Stimulated activated CD8-positive, alpha-beta memory T cell treated with anti-CD3 and anti-CD28 coated beads, Interleukin-4, amount 100 ng/mL, for 1 hour (primary cell): ENCODE measurements at places on chromosomes 12 and 14.
A peak's percentile ranks its signal among the peaks of the same experiment; 100 is the strongest.

DNA sequence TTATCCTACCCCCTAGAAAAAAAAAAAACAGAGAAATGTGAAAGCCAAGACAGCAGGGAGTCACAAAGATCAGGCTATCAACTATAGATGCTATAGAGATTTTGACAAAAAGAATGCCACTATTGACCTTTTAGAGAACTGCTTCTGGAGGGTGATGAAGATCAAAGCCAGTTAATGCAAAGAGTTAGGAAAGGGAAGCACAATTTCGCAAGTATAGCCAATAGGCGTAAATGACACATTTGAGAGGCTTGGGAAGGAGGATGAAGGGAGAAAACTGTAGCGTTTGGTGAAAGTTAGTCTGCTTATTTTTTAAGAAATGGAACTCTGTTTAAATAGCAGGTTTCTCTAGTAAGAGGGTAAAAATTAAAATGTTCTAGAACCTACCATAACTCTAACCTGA is 190.7 kb downstream of the DUSP6 start:
- DNase-seq: no peak

- no peak for DNase-seq
These were observed 6.9 kb upstream of the RD3L start for GRCh38 chr14:103949131-103949790.

DNA sequence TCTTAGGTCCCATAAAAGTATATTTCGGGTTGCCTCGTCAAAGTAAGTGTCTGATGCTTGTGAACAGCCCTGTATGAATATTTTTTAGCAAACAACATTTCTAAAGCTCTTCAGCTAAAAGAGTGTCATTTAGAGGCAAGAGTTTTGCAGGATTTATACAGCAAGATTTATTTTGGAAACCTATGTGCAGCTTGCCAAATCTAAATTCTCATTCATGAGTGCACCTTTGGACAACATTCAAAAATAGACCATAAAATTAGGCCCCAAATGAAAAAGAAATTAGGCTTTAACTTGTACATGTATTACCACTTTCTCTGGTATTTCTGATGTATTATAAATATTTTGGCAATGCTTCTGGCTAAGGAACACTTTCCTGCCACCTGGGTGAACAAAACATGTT is 224.4 kb upstream of the PDZRN4 start:
- DNase-seq: no peak

GRCh38 chr14:51304941-51305340 is 64.9 kb downstream of the TMX1 start:
- DNase-seq: no peak

DNA sequence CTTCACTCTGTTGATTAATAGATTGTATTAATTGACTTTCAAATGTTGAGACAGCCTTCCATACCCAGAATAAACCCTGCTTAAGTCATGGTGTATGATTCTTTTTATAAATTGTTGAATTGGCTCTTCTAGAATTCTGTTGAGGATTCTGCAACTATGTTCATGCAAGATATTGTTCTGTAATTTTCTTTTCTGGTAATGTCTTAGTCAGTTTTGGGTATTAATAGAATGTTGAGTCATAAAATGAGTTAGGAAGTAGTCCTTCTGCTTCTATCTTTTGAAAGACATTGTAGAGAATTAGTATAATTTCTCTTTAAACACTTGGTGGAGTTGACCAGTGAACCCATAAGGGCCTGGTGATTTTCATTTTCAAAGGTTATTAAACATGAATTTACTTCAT is 958.9 kb downstream of the LRFN5 start:
- no peak for DNase-seq

DNA sequence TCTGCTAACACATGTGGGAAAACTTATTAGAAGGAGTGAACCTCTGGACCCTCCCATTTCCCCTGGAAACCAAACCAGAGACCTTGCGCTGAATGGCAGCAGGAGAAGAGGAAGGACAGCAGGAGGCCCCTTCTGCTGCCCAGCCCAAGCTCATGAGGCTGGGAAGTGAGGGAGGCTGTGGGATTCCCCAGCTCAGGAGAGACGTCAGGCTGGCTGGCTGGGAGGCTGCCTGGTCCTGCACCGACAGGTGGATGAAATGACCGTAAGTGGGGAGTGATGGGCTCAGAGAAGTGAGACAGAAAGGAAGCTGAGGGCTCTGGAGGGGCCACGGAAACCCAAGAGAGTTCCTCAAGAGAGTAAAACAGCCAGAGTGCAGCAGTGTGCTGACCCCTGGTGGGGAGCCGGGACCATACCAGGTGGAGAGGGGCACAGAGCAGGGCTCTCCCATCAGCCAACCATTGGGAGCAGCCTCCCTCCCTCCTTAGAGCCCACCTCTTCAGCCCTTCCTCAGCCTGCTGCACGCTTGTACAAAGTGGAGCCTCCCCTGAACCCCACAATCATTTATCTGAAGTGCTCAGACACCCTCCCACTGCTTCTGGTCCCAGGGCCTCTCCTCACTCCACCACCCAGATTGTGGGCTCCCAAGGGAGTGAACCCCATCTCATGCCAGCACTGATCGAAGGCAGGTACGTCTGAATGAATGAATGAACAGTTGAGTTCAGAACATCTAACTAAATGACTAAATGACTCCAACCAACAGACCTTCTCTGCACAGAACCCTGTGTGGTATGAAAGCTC is 14.0 kb downstream of the TAMALIN start:
- DNase-seq: no peak

DNA sequence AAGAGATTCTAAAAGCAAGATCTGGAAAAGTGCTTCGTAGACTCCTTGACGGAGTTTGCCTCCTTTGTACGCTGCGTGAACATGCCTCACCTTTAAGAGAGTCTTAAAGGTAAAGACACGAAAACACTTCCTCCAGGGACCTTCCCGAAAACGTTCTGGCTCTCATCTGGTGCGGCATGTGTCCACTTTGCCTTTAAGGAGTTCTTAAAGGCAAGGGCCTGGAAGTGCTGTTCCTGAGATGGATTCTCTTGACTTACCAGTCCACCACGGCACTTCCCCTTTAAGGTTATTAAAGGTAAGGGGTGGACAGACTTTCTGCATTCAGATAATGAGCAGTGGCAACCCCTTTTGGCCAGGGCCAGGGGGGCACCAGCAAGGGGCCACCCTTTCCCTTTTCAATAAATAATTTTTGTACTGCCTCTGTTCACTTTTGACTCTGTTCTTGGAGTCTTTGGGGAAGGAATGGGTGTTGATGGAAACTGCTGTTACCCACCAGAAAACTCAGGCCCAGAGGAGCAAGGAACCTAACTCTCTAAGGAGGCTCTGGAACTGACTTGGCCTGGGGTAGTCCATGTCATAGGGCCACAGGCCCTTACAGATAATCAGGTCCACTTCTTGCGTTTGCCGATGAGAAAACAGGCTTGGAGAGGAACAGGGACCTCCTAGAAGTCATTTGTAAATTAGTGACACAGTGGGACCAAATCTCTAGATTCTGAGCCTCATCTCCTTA is 4.4 kb downstream of the REM2 start:
- no peak for DNase-seq

DNA sequence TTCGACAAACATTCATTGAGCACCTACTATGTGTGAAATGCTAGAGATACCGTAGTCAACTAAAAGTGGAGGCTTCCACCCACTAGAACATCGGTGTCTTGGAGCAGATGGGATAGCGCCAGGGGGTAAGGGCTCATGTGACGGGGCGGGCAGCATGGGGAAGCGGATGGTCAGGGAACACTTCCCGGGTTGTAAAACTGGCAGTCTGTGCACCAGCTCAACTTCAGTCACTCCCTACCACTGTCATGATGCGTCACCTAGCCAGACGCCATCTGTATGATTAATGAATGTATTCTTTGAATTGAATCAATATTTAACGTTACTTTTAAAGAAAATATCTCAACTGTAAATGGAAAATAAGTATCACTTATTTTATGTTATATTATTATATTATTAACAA is 93.5 kb downstream of the PIWIL1 start:
- no peak for DNase-seq

DNA sequence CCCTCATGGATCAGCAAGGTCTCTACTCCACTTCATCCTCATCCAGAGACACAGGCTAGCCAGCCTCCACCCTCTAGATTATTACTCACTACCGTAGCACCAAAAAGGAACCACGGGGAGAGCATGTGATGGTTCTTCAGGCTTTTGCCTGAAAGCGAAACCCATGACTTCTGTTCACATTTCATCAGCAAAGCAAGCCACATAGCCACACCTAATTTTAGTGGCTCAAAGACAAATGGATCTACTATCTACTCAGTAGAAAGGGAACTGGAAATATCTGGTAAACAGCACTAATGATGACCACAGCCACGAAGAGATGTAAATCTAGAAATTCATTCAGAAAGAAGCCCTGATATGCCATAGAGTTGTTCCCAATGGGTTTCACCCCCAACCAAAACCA is 51.4 kb downstream of the VCPKMT start:
- no peak for DNase-seq

- DNase-seq: no peak
These were observed 110.3 kb downstream of the ADGRD1 start for GRCh38 chr12:131063960-131064359.

GRCh38 chr12:94640134-94640928 is 10.0 kb downstream of the TMCC3 start:
- no peak for DNase-seq

GRCh38 chr12:1876086-1876485 is 42.4 kb downstream of the CACNA2D4 start:
- DNase-seq: no peak

- DNase-seq: no peak
These were observed 352.9 kb upstream of the RGS6 start for GRCh38 chr14:71579331-71579730.

DNA sequence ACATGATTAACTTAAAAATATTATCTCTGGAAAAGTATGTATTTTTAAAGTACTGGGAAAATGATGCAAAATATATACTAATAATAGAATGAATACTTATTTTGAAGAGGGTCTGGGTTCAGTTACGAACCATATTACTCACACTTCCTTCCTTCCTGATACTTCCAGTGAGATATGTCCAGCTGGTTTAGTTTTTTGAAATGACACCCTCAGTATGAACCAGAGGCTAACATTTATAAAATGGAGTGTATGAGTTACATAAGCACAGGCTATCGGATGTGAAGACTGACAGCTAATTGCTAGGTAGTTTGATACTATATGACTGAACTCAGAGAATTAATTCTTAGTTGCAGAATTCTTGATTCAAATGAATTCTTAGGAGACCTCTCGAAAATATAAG is 122.9 kb downstream of the OTOGL start:
- DNase-seq: no peak

- no peak for DNase-seq
These were observed 22.0 kb upstream of the SRRM4 start for GRCh38 chr12:118959348-118959747.

DNA sequence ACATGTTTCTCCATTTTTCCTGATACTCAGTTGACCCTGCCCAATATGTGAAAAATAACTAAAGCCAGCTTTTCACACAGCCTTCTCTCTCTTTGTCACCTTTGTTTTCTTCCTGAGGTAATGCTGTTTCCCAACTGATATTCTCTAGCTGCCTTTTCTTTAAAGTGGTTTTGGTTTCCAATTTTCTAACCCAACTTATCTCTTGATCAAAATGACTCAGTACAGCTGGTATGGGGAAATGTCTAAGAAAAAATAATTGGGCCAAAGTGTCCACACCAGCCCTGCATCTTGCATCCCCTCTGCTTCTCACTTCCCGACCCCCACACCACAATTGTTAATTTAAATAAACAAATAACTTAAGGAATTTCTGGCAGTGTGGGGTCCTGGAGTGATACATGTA is 193.8 kb downstream of the SYT1 start:
- DNase-seq: no peak

GRCh38 chr12:124994437-124994975 is 1.1 kb downstream of the BRI3BP start:
- DNase-seq: no peak

GRCh38 chr14:101721951-101722661 is 39.4 kb upstream of the PPP2R5C start:
- peak; percentile 58 for DNase-seq

- no peak for DNase-seq
These were observed 123.2 kb upstream of the FOXN3 start for GRCh38 chr14:89540009-89540829.

DNA sequence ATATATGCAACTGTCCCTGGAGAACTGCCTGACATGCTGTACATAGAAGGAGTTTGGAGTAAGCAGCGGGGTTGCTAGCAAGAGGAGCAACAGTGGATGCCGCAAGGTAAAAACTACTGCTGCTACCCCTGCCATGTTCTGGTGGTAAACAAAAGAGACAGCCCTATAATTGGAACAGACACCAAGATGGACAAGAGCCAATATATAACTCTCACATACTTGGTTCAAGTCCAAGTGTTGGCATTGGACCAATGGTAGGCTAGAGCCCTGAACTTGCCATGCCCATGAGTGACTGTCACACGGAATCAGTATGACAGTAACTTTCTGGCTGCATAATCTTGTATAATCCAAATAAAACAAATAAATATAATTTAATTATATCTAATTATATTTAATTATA is 13.7 kb downstream of the ATXN7L3B start:
- DNase-seq: no peak

- no peak for DNase-seq
These were observed 271.6 kb downstream of the CACNA1C start for GRCh38 chr12:2324387-2324786.

- DNase-seq: no peak
These were observed 533.7 kb upstream of the SEL1L start for GRCh38 chr14:82067221-82067875.

DNA sequence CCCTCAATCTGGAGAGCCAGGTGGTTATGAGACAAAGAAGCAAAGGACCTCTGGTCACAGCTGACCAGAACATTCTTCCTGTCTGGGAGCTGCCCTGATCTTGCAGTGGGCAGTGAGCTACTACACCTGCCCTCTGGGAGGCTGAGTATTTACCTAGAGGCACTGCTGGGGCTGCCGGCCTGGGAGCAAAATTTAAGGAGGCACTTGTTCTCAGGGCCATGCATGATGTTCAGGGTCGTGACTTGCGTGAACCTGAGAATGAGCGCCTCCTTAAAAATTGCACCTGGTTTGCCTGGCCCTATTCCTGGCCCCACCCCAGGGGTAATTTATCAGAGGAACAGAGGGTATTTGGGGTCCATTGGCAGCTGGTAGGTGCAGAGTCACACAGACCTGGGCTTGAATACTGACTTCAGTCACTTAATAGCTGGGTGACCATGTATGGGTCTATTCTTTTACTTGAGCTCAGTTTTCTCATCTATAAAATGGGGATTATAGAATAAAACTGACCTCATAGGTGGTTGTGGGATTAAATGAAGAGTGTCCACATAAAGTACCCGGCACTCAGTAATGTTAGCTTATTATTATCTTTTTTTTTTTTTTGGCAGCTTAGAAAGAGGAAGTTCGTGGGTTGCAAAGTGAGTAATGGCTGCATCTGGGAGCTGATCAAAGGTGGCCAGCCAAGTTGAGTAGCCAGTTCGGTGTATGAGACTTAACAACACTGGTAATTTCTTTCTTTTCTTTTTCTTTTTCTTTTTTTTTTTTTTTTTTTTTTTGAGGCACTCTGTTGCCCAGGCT is 107.4 kb upstream of the MED13L start:
- DNase-seq: no peak

- no peak for DNase-seq
These were observed 106.6 kb downstream of the BRMS1L start for GRCh38 chr14:35932659-35933159.

- no peak for DNase-seq
These were observed 13.8 kb downstream of the TMCC3 start for GRCh38 chr12:94636462-94637085.
